ENCODE measurements at places on chromosomes 6 and 20.

GRCh38 chr20:5221061-5221430 is 94.2 kb downstream of the CDS2 start:
- no peak for DNase-seq

GRCh38 chr6:94133106-94133505 is 713.7 kb upstream of the EPHA7 start:
- DNase-seq: no peak

DNA sequence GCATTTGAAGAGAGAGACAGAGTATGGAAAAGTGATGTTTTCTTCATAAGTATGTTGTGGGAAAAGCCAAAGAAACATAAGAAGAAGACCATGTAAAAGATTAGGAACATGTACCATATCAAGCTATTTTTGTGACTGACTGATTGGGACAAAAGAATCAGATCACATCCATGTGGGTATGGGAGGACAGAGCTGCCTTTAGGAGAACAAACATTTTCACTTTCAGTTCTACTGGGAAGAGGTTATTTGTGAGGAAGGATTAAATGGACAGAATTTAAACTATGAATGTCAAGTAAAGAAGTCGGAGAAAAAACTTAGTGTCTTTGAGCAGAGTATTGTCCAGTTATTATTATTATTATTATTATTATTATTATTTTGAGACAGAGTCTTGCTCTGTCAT is 124.4 kb upstream of the HCRTR2 start:
- DNase-seq: no peak

GRCh38 chr6:123520217-123520616 is 116.5 kb downstream of the TRDN start:
- DNase-seq: no peak

- DNase-seq: no peak
Measured at GRCh38 chr20:11217326-11218172, 543.8 kb upstream of the JAG1 start.

GRCh38 chr6:6826095-6826901 is 237.8 kb downstream of the LY86 start:
- no peak for DNase-seq

DNA sequence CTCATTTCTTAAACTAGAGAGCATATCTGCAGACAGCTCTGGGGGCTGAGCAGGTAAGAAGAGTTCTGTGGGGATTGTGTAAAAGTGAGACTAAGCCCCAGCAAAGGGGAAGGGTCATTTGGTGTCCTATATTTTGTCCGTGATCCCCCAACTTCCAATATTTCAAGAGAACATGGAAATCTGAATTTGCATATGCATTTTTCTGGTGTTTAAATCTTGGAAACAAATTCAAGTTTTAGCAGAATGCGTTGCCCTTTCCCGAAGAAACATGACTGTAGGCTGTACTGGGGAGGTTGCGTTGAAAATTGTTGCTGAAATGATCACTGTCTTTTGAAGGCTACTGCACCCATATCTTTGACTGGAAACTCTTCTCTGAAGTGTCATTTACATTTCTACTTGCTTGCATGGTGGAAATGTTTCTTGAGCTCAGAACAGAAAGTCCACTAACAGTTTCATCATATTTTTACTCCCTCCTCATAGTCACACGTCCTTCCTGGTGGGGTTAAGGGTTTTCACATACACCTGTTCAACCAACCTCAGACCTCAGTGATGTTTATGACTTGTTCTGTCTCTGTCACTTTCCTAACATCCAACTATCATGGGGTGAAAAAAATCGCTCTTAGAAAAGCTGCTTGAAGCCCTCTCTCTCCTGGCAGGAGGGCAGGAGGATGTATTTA is 140.3 kb downstream of the BCAS1 start:
- no peak for DNase-seq

- DNase-seq: no peak
Measured at GRCh38 chr6:127786109-127786508, 114.7 kb downstream of the THEMIS start.

- no peak for DNase-seq
Measured at GRCh38 chr6:3650076-3650958, 101.2 kb downstream of the PXDC1 start.

GRCh38 chr6:10837622-10837994 is 731 bp downstream of the MAK start:
- peak; percentile 4 for DNase-seq

Measured in LoVo (cell line).